ENCODE measurements at places on chromosomes 6 and 20.
A peak's percentile ranks its signal among the peaks of the same experiment; 100 is the strongest.

- no peak for DNase-seq
Measured at GRCh38 chr20:440636-441035, 21.7 kb downstream of the TBC1D20 start.

- DNase-seq, result no peak
Measured at GRCh38 chr6:132648356-132648755, 10.6 kb downstream of the TAAR1 start.

DNA sequence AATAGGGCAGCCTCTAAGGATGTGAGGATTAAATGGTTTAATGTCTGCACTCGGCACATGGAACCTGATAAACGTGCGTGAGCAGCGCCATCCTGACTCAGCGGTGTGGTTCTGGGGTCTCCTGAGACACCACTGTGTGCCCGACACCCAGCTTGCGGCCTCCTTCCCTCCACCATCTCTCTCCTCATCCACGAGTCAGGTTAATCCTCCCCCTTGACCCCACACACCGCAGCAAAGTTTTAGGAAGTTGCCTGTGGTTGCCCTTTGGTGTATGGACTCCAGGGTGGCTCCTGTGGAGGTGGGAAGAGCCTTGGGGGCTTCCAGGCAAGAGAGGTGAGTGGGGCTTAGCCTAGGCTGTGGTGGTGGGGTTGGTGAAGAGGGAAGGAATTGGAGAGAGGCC lies 68.2 kb downstream of the PHACTR3 start:
- DNase-seq, result peak; percentile 37

DNA sequence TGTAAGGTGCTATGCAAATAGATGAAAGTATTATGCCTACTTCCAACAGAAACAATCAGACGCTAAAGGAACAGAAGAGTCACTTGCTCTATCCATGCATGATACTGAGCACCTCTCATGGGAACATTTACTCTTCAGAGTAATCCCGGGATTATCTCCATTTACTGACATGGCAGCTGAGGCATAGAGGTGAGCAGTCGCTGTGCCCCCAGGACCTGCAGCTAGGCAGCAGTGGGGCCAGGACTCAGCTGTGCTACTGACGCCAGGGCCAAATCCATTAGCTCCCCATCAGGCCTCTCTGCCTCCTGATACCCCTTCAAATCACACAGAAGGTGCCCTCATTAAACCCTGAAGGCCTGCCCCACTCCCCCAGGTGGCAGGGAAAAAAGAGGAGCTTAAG lies 51.9 kb downstream of the TRAM2 start:
- DNase-seq, result no peak

GRCh38 chr20:19991308-19991707 lies 25.9 kb upstream of the NAA20 start:
- no peak for DNase-seq

GRCh38 chr20:57215826-57216471 lies 50.5 kb downstream of the BMP7 start:
- no peak for DNase-seq

GRCh38 chr6:21891080-21891479 lies 297.5 kb downstream of the SOX4 start:
- DNase-seq, result no peak

DNA sequence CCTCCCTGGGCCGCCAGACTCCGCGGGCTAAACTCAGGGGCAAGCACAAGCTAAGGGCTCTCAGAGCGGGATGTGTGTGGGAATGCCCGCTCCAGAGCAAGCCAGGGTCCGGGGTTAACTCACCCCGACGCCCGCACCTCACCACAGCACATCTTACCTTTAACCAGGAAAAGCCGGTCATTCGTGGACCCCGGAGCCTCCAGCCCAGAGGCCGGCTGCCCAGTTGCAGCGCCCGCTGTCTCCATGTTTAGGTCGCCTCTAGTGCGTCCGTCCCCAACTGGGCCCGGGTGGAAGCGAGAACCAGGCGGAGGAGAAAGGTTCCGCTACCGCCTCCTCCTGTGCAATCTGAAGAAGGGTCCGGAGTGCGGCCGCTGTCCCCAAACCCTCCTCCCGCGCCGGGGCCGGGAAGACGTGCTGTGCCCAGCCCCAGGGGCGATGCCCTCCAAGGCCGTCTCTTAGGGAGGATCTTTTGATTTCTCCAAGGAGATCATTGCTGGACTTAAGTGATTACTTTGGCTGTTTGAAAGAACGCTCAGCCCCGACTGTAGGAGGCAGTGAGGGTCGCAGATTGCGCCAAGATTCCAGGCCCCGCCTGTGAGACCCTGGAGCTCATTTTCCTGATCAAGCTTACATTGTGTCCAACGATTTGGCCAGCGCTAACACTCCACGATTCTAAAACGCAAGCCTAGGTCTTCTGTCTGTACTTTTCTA lies at the start of gene TMEM242:
Gene TMEM242, minus strand, starts transcription at position 265 of the 711 bp plus-strand sequence. Its CDS starts 20 bp downstream, at position 245.
- no peak for DNase-seq

DNA sequence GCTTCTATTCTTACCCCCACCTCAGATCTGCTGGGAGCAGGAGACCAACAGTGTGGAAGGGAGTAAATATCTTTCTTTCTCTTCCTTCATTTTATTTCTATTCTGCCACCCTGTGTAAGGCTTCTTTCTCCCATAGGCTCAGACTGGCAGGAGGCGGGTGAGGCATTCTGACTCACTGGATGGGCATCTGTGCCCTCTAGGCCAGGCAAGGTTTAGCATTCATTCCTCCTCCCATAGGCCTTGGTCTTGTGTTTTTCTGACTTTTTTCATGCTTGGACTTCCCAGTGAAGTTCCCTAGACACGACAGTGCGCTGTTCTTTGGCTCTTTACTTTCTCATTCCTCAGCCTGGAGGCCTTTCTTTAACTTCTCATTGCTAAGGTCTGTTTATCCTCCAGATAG lies 235.2 kb downstream of the SYNE1 start:
- no peak for DNase-seq

- no peak for DNase-seq
Measured at GRCh38 chr6:157401734-157402338, 20.8 kb downstream of the ZDHHC14 start.

GRCh38 chr6:105608711-105609374 lies 206.0 kb upstream of the PREP start:
- no peak for DNase-seq

DNA sequence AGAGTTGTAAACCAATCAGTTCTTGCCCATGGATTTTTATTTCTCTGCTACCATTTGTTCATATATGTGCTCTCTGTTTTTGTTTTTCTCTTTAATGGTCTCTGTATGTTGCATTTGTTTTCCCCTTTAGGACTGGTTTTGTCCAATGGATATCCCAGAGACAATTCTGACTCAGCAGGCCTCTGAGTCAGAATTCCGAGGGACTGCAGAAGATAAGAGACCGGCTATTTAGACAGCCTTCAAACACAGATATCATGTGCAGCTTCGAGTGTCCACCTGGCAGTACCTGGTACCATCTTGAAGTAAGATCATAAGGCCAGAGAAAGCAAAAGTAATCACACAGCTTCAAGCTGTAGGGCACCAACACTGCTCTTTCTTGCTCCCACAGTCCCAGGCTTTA lies 125.5 kb downstream of the ELOVL4 start:
- DNase-seq, result no peak

DNA sequence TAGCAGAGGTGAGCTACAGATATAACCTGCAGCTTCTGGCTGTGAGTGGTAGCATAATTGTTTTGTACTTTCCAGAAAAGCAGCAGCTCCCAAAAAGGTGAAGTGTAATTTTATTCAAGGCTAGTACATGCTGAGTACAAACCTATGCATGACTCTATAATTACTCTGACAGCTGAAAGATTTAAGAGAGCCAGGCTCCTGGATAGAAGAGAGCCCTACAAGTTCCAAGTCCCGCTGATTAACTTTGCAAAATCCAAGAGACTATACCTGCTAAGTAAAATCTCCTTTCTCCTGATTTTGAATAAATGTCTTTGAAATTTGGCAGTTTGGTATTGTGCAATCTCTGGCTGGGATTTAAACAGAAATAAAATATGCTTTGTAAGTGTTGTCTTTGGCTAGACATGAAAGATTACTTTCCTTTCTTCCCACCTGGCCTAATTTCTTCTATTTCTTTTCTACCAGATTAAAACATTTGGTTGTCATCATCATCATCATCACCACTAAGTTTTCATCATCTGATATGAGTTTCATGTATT lies 79.5 kb downstream of the CTNNBL1 start:
- DNase-seq, result no peak

GRCh38 chr6:106048336-106048735 lies 37.8 kb upstream of the PRDM1 start:
- no peak for DNase-seq

DNA sequence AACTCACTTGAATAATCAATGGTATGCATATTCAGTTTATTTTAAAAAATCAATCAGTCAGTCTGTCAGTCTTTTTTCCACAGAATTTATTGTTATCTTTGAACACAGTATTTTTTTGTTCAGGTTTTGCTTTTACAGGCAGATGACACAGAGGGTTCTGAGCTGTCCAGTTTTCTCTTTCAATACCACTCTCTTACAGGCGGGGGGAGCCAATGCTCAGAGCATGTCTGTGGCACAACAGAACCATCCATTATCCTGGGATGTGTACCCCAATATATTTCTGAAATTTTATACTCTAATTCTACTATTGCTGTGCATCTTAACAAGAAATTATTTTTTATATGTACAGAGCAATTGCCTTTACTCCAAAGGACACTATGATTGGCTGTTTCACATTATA lies 21.2 kb downstream of the ROS1 start:
- no peak for DNase-seq

DNA sequence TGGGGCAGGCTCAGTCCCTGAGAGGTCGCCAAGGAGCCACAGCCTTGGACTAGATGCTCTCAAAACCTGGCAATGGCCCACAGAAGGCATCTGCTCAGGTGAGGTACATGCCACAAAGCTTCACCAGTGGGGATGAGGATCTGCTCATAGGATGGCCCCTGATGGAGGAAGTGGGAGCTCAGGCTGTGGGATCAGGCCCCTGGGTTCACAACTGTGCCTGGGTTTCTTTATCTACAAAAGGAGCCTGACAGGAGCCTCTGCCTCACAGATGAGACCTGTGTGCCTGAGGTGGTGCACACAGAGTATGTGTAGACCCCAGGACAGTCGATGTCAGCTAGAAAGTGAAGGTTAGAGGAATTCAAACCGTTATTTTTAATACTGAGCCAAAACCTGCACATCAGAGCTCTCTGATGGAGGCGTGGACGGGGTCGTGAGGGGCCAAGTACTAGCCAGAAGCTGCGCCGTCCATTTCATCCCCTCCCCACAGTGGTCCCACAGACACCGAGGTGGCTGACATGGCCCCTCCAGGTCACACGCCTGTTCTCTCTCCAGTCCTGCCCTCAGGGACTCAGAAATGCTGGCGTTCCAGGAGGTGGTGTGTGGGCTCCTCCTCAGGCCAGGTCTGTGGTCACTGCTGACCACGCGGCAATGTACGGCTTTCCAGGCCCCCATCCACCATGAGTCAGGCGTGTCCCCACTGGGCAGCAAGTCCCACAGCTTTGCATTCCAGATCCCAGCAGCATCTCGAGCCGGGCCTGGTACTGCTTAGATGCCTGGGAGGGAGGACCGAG lies 33.3 kb downstream of the NTSR1 start:
- no peak for DNase-seq

GRCh38 chr6:24536466-24536865 lies 41.7 kb downstream of the ALDH5A1 start:
- no peak for DNase-seq

DNA sequence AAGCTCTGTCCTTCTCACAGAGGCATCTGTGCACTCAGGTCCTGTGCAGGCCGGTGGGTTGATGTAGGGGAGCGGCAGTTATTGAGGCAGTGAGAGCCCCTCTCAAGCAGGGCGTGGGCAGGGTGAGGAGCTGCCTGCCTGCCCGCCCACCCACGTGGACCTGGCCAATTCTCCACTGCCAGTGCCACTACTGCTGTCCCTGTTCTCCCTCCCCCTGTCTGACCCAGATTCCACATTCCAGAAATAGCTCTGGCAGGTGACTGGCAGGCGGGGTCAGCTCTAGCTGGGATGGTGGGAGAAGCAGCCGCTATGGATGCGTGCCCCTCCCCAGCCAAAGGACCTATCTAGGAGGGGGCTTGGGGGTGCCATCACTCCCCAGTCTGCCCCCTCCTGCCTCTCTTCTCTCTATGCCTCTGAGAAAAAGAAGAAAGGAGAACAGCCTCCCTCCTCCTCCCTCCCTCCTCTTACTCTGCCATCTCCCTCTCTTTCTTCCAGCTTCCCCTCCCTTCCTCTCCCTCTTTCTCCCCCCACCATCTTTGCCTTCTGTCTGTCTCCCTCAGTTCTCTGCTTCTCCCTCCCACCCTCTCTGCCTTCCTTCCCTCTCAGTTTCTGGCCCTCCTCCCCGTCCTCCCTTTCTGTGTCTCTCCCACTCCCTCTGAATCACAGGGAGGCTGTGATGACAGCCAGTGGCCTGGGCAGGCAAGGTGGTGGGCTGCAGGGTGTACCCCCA lies 86.5 kb upstream of the MYL9 start:
- no peak for DNase-seq

DNA sequence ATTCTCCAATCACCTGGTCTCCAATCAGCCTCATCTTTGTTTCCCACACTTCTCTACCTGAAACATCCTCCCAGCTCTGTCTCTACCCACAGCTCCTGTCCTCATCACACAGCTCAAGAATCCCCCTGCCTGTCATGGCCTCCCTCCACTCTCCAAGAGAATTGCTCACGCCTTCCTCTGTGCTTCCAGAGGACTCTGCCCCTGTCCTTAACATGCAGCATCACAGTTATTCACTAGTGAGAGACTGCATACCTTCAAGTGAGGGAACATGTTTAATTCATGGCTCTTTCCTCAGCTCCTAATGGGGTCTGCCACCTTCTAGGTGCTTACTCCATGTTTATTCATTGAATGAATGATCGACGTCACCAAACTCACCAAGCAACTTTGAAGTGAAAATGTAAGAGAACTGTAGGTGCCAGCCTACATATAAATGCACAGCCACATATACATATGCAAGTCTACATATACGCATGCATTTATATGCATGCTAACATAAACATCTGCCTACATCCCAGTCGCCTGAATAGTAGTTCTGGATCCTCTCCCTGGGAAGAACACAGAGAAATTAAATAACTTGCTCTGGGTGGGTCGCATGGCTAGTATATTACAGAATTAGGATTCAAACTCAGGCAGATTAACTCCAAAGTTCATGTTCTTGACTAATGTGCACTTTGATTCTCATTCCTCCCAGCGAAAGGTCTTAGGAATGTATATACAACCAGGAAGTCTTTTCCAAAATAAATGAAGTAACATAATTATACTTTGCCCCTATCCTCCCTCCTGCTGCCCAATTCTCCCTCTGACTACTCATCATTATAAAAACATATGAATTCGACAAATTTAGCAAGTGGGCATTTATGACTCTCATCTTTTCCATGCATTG lies 295.6 kb downstream of the MAFB start:
- DNase-seq, result no peak

GRCh38 chr20:49166534-49167449 lies 21.3 kb downstream of the STAU1 start:
- DNase-seq, result no peak

DNA sequence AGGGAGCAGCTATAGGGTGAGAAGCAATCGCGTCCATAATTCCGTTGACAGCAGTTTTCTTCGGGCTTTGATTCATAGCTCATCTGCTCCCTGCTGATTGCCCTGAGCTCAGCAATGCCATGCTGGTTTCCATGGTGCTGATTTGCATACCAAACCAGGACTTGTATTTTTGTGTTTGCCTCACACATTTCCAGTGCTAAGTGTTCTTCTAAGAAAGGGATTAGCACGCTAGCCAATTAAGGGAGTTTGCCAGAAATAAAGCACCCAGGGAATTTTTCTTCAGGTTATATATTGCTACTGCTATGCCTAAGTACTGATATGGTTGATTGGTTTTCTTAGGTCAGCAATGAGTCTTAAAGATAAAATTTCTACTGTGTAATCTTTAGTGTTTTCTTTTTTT lies 177.6 kb downstream of the PLCB1 start:
- DNase-seq, result no peak

GRCh38 chr6:149499066-149499465 lies 14.3 kb upstream of the ZC3H12D start:
- DNase-seq, result no peak

All from vagina (tissue), 2 donors.